Activated T-helper 1 cell treated with anti-CD3 and anti-CD28 coated beads, Interleukin-2, amount 50 U/mL, for 16 hours (primary cell): ENCODE measurements at places on chromosomes 6 and 20.
A peak's percentile ranks its signal among the peaks of the same experiment; 100 is the strongest.

DNA sequence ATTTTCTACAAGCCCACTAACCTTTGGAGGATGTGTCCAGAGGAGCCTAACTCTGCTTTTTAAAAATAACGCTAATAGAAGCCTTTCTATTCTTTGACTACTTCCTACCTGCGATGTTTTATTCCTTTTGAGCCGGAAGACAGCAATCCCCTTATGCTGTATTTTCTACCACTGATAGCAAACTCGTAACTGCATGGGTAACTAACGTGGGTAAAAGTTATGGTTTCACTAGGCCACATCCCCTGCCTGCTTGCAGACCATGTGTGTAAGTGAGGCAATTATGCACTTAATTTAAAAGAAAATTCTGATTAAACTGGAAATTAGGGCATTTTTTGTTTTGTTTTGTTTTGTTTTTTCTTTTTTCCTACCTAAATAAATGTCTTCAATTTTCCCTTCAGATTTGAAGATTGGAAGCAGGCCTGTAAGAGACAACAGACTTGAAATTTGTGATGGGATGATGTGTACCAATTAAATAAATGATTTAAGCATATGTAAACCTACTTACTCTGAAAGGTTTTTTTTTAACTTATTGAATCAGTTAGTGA, 931 bp downstream of the UFL1 start:
- DNase-seq, result no peak

DNA sequence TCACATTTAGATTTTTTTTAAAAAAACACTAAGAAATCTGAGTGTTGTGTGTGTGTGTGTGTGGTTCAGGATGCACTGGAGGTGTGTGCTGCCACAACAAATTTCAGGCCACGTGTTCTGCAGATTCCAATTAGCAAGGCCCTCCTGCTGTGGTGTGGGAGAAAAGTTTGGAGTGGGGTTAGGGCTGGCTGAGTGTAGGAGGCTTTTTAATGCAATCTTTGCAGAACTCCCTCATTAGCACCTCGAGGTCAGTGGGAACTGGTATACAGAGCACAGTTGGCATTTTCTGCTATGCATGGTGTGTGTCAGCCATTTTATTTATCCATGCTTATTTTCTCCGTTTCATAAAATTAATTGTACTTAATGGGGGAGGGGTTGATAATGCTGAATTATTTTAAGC, 187.6 kb downstream of the SOX4 start:
- no peak for DNase-seq

DNA sequence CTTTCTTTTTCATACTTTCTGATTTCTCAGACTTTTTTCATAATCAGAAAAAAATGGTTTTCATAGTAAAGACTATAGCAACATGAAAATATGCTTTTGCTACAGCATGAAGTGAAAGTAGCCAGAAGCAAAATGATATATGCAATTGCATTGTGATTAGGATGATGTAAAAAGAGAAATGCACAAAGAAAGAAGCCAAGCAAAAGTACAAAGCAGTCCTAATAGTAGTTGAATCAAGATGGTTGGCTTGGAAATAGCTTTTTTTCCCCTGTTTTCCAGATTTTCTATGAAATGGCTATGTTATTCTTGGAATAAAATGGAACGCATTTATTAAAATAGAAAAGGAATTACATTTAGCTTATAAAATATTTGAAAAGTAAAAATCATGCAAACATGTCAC, 77.3 kb downstream of the SEL1L2 start:
- DNase-seq, result no peak

DNA sequence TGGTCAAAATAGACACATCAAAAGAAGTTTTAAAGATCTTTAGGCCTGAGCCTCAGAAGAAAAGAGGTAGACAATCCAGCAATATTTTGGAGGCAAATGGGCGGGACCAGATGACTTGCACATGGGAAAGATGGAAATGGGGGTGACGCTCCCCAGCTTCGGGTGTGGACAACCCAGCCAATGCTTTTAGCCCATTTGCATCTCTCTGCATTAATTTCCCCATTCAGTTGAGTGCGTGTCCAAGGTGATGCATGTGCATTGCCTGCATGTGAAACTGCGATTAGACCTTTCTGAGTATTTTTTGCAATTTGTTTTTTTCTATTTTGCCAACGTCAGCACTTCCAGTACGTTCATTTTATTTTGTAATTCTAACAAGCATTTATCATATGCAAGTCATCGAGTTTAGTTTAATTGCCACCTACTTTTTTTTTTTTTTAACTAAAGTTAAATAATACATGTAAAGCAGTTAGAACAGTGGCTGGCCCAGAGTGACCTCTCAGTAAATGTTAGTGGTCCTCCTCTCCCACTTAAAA, 24.2 kb downstream of the PDRG1 start:
- no peak for DNase-seq

DNA sequence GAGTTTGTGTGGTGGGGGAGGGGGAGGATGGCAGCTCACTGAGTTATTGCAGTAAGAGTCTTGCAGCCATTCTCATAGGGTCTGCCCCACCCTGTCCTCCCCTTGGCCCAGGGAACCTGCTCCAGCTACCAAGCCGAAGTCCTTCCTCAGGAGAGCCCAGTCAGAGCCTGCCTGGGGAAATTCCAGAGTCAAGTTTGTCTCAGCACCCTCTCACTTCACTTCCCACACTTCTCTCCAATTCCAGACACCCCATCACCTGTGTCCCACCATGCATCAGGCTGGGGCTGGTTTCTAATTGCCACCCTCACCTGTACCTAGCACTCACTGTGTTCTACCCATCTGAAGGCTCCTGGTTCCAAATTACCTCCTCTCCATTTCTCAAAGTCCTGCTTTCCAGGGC, 10.3 kb upstream of the SLC22A16 start:
- no peak for DNase-seq

- no peak for DNase-seq
Observed at GRCh38 chr6:41153451-41153850, 696 bp downstream of the TREML1 start.

DNA sequence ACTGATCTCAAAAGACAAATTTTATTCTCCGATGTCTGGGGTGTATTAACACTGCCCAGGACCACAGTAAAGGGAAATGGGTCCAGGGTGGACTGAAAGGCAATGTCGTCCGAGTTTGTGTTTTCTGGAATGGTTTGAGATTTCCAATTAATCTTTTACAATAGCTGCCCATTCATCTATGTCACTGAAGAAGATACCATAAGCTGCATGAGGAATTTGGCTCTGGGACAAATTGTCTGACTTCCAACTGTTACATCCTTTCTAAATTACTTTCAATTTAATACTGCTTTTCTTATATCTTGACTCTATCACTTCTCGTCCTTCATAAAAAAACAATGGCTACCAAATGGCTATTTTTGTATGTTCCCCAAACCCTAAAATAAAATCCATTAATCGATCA, 130.7 kb upstream of the KCNK16 start:
- DNase-seq, result no peak

- DNase-seq, result no peak
Observed at GRCh38 chr6:157099912-157100593, 223.3 kb downstream of the TMEM242 start.

- no peak for DNase-seq
Observed at GRCh38 chr20:37407019-37407566, 61.2 kb downstream of the SRC start.

- peak; percentile 25 for DNase-seq
Observed at GRCh38 chr6:137341681-137342195, 122.6 kb upstream of the IFNGR1 start.

DNA sequence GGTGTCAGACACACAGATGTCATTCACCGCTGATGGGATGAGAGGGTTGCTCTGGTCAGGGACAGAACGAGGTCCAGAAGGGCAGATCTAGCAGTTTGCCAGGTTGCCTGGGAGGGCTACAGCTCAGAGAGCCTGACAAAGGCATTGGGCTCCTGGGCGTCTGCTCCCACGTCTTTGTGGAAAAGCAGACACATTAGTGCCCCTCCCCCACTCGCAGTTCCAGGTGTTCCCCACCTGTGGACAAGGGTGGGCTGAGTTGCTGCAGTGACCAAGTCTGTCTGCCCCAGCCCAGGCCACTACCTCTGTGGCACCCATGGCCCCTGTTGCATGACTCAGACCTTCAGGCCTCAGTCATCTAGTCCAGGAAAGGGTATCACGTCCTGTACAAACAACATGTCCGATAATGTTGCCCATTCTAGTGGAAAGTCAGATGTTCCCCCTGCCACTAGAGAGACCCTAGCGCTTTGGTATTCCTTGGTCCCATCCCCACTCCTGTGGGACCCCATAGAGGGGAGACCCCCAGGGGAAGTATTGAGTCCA, 37.4 kb downstream of the WRNIP1 start:
- no peak for DNase-seq

DNA sequence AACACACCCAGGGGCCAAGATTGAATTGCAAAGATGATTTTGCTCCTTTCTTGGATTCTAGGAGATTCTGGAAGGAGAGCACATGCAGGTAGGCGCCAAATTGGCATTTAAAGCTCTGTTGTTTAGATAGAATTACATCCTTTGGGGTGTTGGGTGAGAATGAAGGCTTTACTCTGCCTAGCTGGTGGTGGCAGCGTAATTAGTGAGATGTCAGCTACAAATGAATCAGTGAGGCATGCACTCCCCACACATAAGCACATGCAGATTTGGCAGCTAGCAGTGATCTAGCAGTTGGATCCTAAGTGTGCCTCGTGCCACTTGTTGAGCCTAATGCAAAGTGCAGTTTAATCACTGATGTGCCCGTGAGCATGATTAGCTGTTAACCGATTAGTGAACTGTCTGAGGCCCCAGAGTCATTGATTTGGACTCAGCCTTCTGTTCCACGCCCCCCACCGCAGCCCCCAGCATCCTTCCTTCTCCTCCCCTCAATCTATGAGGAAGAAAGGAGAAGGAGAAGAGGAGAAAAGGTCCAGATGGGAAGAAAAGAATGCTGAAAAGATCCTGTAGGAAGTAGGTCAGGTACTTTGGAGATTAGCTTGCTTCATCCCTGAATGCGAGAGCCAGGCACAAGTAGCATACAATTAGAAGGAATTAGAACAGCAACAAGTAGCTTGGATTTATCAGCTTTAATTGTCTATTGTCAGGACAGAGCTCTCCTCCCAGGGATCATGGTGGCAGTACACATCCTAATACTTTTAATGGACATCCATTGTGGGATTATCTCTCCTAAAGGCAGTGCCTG, 6.0 kb upstream of the PRDM1 start:
- no peak for DNase-seq

GRCh38 chr20:38471245-38471644, 1.4 kb upstream of the RALGAPB start:
- DNase-seq, result no peak

DNA sequence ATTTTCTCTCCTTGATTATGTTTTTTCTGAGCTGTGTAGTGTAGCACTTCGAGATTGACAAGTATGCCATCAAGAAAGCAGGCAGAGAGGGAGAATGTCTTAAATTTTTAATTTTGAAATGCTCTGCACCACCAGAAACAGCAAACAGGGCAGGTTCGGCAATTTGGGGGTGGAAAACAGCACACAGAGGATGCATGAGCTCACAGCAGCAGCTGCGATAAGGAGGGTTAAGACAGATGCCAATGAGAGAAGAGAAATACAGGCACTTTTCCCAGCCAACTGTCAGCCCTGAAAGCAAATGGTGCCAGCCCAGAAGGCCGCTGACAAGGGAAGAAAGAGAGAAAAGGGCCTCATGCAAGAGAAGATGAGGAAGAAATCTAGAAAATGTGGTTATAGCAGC, 15.1 kb upstream of the SNRPB2 start:
- DNase-seq, result no peak

DNA sequence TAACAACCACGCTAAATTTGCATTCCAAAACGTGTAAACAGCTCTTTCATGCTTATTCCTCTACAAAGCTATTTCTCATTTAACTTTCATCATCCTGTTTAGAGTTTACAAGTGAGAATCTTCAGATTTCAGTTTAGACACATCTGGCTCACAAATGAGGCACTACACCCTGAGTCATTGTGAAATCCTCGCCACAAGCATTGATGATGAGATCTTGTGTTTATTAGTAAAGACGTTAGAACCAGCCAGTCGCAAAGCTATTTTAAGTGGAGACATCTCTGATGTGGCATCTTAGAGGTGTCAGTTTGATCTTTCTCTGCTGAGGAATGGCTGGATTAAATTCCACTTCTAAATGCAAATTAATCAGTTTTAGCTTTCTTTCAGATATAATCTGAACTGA, 8.3 kb upstream of the ISM1 start:
- DNase-seq, result no peak

- DNase-seq, result no peak
Observed at GRCh38 chr6:42407379-42407778, 44.3 kb downstream of the TRERF1 start.

GRCh38 chr20:7123457-7123856, 356.0 kb downstream of the BMP2 start:
- no peak for DNase-seq

GRCh38 chr6:157808405-157808950, 14.6 kb upstream of the SNX9 start:
- DNase-seq, result no peak

DNA sequence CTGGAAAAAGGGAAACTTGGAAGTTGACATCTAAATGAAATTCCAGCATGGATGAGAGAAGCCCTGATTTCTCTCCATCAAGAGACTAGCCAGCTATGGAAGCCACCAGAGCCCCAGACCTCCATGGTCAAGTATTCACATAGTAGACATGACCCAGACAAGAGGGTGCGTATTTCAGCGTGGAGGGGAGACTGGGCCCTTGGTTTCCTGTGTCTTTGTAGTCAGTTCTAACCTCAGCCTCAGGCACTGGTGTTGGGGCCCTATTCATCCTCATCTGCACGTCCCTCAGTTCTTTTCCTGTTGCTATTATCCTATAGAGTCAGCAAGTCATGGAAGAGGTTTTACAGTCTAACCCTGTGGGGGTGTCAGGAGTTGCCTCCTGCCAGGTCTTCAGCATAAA, 12.5 kb downstream of the GNL1 start:
- DNase-seq, result no peak

- DNase-seq, result no peak
Observed at GRCh38 chr6:36083446-36083845, 46.9 kb upstream of the MAPK13 start.

- no peak for DNase-seq
Observed at GRCh38 chr6:31952140-31952805, 6.4 kb downstream of the CFB start.

DNA sequence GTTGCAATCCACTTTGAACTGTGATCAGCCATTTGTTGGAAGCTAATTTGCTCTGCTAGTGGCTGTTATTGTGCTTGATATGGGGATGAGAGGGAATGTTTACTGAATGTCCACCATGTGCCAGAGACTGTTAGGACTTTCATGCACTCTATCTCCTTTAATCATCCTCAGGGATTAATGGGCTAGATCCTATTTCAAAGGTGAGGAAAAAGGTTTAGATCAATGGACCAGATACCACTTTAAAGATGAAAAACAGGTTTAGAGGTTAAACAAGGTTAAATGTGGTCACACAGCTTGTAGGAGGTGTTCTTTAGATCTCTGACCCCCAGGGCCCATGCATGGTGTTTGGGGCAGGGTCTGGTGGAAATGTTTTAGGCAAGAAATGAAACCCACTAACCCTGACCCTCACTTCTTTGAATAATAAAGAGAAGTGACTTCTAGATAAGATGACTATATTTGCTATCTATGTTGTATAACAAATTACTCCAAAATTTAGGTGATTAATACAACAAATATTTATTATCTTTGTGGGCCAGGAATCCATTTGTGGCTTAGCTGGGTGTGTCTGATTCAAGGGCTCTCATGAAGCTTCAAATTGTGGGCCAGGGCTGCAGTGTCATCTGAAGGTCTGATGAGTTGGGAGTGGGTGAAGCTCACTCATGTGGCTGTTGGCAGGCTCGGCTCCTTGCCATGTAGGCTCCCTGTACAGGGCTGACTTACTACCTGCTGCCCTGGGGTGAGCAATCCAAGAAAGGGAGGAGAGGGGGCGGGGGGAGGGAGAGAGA, 127.8 kb upstream of the FOXA2 start:
- DNase-seq, result no peak

GRCh38 chr6:20203561-20204511, 8.4 kb downstream of the MBOAT1 start:
- DNase-seq, result no peak
